SJSA1 (cell line): ENCODE measurements at places on chromosomes 12 and 14.

- H3K27me3 ChIP-seq, result no peaks in the 10 kb centered on the region
- no peaks in the 10 kb centered on the region; the same call in 1 of the 2 replicates for H3K4me1 ChIP-seq
- H3K4me3 ChIP-seq, result no peak overlapping the region
- no peak for DNase-seq
Observed at GRCh38 chr12:75172611-75173010, 37.0 kb downstream of the KCNC2 start.

- no peak overlapping the region for H3K4me3 ChIP-seq
- peaks cover 16% of the 10 kb centered on the region for H3K4me1 ChIP-seq
- no peaks in the 10 kb centered on the region for H3K36me3 ChIP-seq
- H3K27ac ChIP-seq, result peak overlapping the region; percentile 28; the same call in 1 of the 2 replicates
- H3K27me3 ChIP-seq, result no peaks in the 10 kb centered on the region
Observed at GRCh38 chr12:93090731-93091172, 161.7 kb upstream of the EEA1 start.

- no peak overlapping the region; the same call in 1 of the 2 replicates for H3K4me3 ChIP-seq
- peaks cover 15% of the 10 kb centered on the region for H3K4me1 ChIP-seq
- peak overlapping the region; percentile 83 for H3K27ac ChIP-seq
- no peaks in the 10 kb centered on the region for H3K27me3 ChIP-seq
Observed at GRCh38 chr14:56004786-56005185, 113.4 kb upstream of the PELI2 start.

- no peaks in the 10 kb centered on the region for H3K4me1 ChIP-seq
- H3K27ac ChIP-seq, result no peak overlapping the region
- no peaks in the 10 kb centered on the region for H3K27me3 ChIP-seq
Observed at GRCh38 chr14:39320318-39320717, 86.6 kb downstream of the MIA2 start.

GRCh38 chr12:19387161-19387560 lies 52.1 kb upstream of the AEBP2 start:
- DNase-seq, result no peak
- no peak overlapping the region for H3K4me3 ChIP-seq
- H3K27me3 ChIP-seq, result no peaks in the 10 kb centered on the region
- peaks cover 9% of the 10 kb centered on the region for H3K4me1 ChIP-seq
- no peak overlapping the region for H3K27ac ChIP-seq

DNA sequence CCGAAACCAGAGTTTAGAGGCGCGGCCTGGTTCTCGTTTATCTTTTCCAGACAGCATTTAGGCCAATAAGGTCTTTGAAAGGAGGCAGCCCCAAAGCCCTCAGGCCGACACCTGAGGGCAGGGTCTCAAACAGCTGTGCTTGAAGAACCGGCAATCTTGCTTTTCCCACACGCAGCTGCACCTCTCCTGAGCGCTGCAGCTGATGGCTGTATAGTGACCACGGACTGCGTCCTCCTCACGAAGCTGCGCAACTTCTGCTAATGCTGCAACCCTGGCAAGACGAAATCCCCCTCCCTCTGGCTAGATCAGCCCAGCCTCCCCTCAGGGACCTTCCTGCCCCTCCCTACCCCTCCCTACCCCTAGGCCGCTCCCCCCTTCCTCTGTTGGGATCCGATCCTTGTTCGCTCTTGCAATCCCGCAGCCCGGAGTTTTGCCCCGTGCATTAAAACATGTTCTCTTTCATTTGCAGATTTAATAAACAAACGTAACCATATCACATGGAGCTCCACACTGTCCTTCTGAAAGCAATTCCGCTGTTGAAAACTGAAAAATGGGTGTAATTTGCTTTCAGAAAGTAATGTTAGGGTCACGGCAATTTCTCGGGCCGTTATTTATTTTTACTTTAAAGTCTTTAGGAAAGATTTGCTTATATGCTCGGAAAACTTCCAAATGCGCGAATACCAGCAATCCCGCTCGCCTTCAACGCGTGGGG lies 4.8 kb upstream of the PAX9 start:
- H3K4me3 ChIP-seq, result no peak overlapping the region
- DNase-seq, result no peak
- peaks cover 6% of the 10 kb centered on the region; the same call in 1 of the 2 replicates for H3K27me3 ChIP-seq

GRCh38 chr14:35286003-35286600 lies 6.1 kb upstream of the PSMA6 start:
- no peak overlapping the region for H3K27ac ChIP-seq
- no peaks in the 10 kb centered on the region for H3K4me1 ChIP-seq
- no peak overlapping the region for H3K4me3 ChIP-seq
- H3K36me3 ChIP-seq, result no peaks in the 10 kb centered on the region
- no peak for DNase-seq
- no peaks in the 10 kb centered on the region for H3K27me3 ChIP-seq

- no peaks in the 10 kb centered on the region for H3K36me3 ChIP-seq
- H3K4me3 ChIP-seq, result no peak overlapping the region
- H3K4me1 ChIP-seq, result no peaks in the 10 kb centered on the region
- H3K27me3 ChIP-seq, result no peaks in the 10 kb centered on the region
- no peak overlapping the region for H3K27ac ChIP-seq
- DNase-seq, result no peak
Observed at GRCh38 chr12:6037459-6037858, 87.0 kb downstream of the VWF start.

DNA sequence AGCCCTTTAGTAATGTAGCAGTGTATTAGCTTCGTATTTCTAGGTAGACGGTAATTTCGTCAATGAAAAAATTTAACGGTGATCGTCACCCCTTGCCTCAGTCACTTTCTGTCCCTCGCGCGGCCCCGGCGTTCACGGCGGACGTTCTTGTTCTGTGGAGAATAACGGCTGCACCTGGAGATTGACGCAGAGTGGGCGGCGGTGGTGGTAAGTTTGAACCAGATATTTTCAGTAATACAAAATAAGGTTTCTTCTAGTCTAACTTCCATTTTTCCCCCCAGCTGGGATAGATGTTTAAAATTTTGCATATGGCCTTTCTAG lies 341 bp downstream of the ZNF10 start:
- H3K36me3 ChIP-seq, result no peaks in the 10 kb centered on the region
- peak overlapping the region; percentile 28; the same call in 1 of the 2 replicates for H3K27ac ChIP-seq
- DNase-seq, result no peak
- peak overlapping the region; percentile 41 for H3K4me3 ChIP-seq
- H3K4me1 ChIP-seq, result no peaks in the 10 kb centered on the region

DNA sequence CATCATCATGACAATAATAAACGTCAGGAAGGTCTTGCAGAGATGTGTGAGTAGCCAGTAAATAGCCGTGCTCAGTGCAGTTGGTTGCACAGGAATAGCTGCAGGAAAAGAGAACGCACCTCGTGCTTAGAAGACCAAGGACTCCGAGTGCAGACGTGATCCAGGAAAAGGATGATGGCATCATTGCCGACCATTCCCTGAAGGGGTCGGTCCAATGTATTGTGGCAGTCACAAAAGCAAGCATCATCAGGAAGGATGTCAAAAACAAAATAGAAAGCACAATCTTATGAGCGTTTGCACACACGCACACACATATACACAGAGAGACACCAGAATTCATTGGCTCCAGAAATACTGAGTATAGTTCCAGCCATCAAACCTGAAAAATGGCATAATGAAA lies 12.8 kb downstream of the DUSP6 start:
- DNase-seq, result no peak
- H3K27ac ChIP-seq, result no peak overlapping the region
- H3K27me3 ChIP-seq, result no peaks in the 10 kb centered on the region
- H3K4me1 ChIP-seq, result no peaks in the 10 kb centered on the region

DNA sequence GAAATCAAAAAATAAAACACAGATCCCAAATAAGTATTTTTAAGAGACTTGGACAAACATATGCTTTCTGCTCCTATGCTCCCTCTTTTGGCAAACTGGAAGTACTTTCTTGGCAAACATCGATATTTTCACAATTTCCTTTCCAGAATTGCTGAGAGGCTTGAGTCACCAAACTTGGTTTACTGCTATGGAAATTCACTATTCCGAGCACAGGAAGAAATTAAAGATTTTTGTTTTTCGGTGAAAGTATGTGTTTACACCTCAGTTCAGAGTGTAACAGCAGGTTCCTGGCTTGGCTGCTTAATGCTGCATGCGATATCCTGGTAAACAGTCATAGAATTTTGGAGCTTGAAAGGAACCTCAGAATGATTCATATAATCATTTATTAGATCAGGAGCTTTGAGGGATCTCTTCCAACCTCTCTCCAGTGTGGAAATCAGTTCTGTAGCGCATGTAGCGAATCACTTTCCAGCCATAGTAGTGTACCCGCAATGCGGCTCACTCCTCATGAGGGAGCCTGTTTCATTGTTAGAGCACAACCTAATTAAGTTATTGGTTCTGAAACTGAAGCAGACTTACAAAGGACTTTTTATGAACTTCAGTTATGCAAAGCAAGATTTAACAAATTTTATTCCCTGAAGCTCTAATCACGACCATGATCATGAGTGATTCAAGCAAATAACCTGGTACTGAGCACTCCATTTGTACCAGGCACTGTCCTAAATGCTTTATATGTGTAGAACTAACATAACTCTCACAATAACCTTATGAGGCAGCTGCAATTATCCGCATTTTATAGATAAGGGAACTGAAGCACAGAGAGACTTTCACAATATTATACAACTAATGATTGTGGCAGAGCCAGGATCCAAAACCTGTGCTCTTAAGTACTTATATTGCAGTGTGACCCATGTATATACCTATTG lies 56.4 kb upstream of the ATP2A2 start:
- no peaks in the 10 kb centered on the region for H3K27me3 ChIP-seq
- DNase-seq, result peak; percentile 48
- H3K27ac ChIP-seq, result no peak overlapping the region
- no peaks in the 10 kb centered on the region for H3K36me3 ChIP-seq

- H3K27ac ChIP-seq, result no peak overlapping the region
- no peaks in the 10 kb centered on the region for H3K36me3 ChIP-seq
- H3K4me1 ChIP-seq, result no peaks in the 10 kb centered on the region
- peaks cover 3% of the 10 kb centered on the region for H3K27me3 ChIP-seq
- no peak for DNase-seq
Observed at GRCh38 chr12:131620946-131621681, 89.8 kb upstream of the SFSWAP start.
